Astrocyte (in vitro differentiated cells and primary cell): ENCODE measurements at places on chromosomes 13 and 19.

DNA sequence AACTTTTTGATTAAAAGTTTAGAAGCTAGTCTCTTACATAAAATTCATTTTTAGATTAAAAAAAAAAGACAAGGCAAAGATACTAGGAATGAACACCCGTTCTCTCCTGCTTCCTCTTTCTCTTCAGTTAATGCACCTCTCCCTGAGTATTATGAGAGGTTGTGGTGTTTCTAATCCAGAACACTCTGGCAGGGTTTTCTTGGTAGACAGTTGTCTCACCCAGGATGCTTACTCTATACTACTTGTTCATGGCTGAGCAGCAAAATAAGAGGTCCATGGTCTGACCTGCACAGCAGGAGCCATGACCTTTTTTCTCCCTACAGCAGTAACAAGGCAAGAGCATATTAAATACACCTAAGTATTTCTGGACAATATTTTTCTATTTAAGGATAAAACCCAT, 62.0 kb downstream of the MICU2 start:
- no peak for DNase-seq

DNA sequence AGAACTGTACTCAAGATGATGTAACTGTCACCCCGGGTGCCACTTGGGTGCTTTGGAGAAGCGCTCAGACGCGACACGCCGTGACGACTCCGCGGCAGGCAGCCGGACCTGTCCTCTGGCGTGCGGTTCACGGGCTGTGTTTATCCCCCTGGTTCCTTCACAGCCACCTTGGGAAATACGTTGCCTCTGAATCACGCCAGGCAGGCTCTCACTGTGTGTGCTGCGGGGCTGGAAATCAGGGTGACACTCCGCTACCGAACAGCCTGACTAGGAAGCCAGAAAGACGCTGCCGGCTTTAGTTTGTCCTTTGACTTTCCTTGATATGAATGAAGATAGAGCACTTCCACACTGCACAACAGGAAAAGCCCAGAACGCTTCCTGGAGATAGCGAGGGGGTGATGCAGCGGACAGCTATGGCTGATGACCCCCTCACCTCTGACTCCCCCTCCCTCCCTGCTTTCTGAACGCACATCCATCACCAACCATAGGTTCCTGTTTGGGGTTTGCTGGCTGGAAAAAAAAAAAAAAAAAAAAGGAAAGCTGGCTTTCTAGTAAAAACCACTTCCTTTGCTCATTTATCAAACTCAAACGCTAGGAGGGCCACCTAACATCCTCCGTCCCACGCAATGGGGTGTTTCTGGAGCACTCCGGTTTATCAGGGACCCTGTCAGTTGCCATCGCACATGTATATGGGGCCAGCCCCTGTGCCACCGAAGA, 3.7 kb upstream of the GP6 start:
- DNase-seq = no peak

DNA sequence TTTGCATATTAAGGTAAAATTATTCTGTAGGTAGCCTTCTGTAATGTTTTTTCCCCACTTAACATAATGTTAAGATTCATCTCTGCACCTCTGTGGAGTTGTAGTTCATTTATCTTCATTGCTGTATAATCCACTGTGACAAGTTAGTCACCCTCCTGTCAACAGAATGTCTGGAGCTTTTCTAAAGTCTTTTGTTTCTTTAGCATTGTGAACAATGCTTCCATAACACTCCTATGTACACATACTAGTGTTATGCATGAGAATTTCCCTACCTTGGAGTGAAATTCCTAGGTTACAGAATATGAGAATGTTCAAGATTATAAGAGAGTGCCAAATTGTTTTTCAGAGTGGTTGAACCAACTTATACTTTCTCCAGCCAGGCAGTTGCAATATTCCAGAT, 113.5 kb downstream of the COG6 start:
- DNase-seq = no peak

- no peak for DNase-seq
Measured at GRCh38 chr13:50389726-50390125, 374.5 kb downstream of the KCNRG start.

DNA sequence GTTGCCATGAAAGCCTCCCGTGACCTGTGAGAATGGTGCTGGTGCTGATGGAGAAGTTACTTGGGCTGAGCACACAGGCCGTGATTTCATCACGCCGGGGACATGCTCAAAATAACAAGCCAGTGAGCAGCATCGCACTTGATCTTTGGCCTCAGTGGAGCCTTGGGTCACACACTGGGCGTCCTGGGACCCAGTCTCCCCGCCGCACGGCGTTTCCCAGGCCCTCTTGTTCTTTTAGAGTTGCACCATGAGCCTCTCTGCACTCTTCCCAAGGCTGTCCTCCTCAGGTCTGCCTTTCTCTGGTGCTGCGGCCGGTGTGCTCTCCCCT, 9.5 kb upstream of the NDUFS7 start:
- DNase-seq = no peak

- no peak for DNase-seq
Measured at GRCh38 chr13:51235756-51236490, 13.7 kb downstream of the FAM124A start.

DNA sequence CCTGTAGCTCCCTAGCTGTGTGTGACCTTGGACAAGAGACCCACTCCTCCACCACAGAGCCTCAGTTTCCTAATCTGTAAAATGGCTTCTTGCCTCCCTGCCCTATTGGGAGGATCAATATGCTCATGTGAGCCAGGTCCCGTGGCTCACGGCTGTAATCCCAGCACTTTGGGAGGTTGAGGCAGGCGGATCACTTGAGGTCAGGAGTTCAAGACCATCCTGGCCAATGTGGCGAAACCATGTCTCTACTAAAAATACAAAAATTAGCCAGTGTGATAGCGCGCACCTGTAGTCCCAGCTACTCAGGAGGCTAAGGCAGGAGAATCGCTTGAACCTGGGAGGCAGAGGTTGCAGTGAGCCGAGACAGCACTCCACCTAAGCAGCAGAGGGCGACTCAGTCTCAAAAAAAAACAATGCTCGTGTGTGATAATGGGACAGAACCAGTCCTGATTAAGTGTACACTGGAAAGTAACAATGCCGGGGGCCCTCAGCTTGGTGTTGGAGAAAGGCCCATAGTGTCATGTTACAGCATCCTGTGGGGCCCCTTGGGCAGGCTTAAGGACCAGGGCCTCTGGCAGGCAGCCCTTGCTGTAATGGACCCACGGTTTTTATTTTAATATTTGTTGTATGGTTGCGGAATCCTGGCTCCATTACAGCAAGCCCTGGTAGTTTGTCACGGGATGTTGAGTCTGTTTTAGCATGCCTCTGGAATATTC, 6.8 kb downstream of the RPS11 start:
- DNase-seq = peak; percentile 44

- no peak for DNase-seq
Measured at GRCh38 chr13:88217883-88218282, 546.7 kb downstream of the SLITRK5 start.

- no peak for DNase-seq
Measured at GRCh38 chr19:3798137-3798536, 12.0 kb upstream of the MATK start.

GRCh38 chr13:31011901-31012654, 79.6 kb downstream of the TEX26 start:
- no peak for DNase-seq

- DNase-seq = peak; percentile 98
Measured at GRCh38 chr19:2549701-2550191, 73.8 kb downstream of the GADD45B start.

GRCh38 chr19:47520343-47520806, 5.5 kb upstream of the NAPA start:
- no peak for DNase-seq

DNA sequence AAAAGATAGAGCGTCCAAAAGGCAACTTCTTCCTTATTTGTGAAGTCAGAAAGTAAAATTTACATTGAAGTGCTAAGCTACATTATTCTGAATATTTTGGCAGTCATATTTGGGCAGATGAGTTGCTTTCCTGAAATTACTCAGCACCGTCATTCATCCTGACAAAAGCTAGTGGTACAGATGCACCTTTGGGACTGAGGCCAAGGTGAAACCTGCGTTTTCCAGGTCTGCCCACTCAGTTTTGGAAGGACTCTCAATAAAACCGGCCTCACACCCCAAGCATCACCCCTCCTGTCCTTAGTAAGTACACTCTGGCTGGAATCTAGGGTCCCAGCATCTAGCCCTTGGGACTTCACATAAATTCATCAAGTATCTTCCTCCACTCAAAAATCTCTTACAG, 187.5 kb downstream of the TM9SF2 start:
- DNase-seq = no peak

GRCh38 chr19:14476673-14477401, 1.7 kb upstream of the PTGER1 start:
- peak; percentile 68 for DNase-seq

GRCh38 chr13:81639984-81640582, 1299.2 kb upstream of the SPRY2 start:
- DNase-seq = no peak

DNA sequence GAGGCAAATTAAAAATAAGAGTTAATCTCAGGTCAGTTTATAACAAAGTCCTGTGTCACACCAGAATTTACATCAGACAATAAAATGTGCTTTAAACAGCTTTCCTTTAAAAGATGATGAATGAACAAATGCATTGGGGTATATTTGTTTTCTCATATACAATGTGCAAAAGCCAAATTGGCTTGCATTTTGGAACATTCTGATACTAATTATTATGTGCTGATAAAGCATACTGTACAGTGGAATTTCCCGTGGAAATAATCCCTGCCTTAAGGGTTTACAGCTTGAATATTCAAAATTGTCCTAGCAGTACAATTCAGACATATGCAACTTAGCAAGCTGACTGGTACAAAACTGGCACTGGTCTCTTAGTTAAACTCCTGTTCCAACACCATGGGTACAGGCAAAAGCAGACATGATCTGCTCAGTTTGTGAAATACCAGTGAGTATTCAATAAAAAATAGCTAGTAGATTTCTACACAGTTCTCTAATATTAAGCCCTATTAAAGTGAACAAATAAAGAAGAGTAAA, 373.4 kb downstream of the SLITRK1 start:
- no peak for DNase-seq

- no peak for DNase-seq
Measured at GRCh38 chr13:112110479-112110878, 43.5 kb downstream of the SOX1 start.

DNA sequence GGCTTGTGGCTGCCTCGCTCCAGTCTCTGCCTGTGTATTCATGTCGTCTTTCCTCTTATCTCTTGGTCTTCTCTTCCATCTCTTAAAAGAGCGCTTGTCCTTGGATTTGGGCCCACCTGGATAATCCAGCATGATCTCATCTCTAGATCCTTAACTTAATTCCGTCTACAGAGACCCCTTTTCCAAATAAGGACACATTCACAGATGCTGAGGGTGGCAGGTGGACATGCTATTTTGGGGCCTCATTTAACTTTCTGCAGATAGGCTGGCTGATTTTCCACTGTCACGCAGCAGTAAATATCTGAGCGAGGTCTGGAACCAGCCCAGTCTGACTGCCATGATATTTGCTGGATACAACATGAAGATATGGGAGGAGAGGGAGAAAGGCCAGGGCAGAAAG, 41.5 kb upstream of the TSHZ3 start:
- DNase-seq = no peak
